ENCODE measurements at places on chromosomes 2 and 18. TPM values are rescaled to one million over a fixed set of nuclear protein-coding genes. Genes with fewer than 3 reads are reported as not detected.

SCG2 gene
- total RNA-seq = 10.8 TPM

UNC80 gene
- total RNA-seq = not detected

CD207 gene
- total RNA-seq = not detected

DNA sequence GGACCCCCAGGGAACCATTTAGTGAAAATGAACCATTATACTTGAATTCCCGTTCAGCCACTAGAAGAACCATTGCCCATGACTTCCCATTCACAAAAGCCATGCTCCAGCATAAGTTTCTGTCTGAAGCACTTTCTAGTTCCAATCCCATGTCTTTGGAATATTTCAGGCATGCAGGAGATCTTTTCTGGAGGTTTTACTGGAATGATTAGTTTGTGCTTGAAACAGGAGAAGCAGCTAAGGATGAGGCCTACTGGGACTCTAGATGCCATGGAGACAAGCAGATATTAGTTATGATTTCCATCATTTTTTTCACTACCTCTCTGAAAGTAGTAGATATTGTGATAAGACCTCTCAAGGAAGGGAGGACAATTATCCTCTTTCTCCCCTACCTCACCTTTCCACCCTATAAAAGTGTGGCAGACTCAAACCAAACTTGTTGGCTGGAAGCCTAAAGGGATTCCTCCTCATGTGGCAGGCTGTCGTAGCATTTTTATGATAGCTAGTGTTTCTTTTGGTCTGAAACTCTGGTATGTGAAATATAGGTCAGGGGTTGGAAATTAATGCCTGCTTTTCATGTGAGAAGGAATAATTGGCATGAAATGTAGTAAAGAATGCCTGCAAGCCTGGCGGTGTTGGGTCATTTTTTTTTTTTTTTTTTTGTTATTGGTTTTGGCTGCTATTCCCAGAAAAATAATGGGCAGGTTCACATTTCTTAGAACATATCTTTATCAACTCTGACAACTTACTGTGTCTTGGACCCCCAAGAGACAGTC, 29.3 kb upstream of the MMADHC start:
- no peak for DNase-seq

VAMP8 gene
- total RNA-seq = 21.2 TPM
